Left kidney (tissue), 8 donors: ENCODE measurements at places on chromosomes 7 and 10.
A peak's percentile ranks its signal among the peaks of the same experiment; 100 is the strongest.

GRCh38 chr7:26688936-26689506 lies 175.4 kb downstream of the SKAP2 start:
- DNase-seq, result no peak

- no peak for DNase-seq
Measured at GRCh38 chr10:98035599-98035998, 5.2 kb upstream of the CRTAC1 start.

DNA sequence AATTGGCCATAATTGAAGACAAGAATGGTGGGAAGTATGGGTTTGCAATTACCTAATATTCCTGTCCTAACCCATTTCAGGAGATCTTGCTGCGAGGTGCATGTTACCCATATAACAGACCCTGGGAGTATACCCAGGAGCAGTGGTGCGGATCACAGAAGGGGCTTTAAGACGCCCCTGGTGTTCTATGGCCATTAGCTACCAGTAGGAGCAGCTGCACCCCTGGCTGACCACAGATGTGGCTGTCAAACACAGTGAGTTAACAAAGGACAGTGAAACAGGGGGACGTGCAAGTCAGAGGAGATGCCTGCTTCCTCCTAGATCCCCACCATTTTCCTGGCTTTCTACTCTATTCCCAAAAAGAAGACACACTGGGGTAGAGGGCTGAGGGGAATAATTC lies 25.2 kb downstream of the AOC1 start:
- no peak for DNase-seq

GRCh38 chr10:131954356-131954965 lies 27.3 kb downstream of the BNIP3 start:
- DNase-seq, result no peak

GRCh38 chr7:142812437-142813215 lies 41.9 kb downstream of the PRSS2 start:
- DNase-seq, result no peak

- DNase-seq, result peak; percentile 18
Measured at GRCh38 chr10:60310740-60311139, 78.9 kb downstream of the ANK3 start.

GRCh38 chr7:19109000-19109946 lies 8.2 kb downstream of the TWIST1 start:
- no peak for DNase-seq
